Sciatic nerve (tissue), 2 donors: ENCODE measurements at places on chromosomes 5 and 9.
A peak's percentile ranks its signal among the peaks of the same experiment; 100 is the strongest.

DNA sequence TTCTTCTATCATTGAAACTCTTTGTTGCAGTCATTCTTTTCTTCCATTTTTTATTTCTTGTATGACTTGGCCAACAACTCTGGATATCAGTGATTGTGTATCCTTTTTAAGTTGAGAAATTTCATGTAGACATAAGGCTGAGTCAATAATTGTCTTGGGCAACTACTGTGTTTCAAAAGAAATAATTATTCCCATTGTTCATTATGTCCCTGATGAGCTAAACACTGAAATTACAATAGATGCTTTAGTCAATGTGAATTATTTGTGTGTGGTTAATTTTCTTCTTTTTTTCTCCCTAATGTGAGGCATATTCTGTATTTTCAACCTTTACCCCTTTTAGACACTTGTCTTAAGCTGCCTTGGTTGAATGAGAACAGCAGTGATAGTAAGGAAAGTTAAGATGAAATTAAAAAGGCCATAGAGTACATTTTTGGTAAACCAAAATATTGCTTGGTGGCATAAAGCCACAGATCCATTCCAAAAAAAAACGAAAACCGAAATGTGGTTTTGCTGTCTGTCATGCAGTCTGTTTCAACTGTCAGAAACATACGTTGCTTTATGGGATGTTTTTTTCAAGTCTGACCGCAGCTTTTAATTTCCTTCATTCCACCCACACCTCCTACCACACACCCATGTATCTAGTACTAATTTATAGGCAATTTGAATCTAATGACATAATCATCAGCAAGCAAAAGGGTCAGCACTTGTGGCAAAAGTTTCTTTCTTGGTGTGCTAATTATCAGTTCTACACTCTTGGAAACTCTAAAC is 21.1 kb downstream of the TLE4 start:
- no peak for DNase-seq

GRCh38 chr9:2377117-2377516 is 244.5 kb upstream of the VLDLR start:
- DNase-seq: no peak

DNA sequence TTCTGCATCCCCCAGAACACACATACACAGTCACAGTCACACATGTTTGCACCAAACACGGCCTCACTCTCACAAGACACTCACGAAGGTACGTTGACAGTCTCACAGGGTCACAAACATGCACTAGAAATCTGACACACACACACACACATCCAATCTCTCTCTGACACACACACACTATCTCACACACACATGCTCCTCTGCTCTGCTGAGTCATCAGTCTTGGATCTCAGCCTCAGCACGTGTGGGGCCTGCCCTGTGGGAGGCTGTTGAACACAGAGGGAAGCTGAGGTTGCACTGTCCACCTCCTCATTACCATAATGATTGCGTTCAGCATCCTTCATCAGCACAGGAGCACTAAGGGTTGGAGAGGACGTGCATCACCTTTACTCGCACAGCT is 188.8 kb downstream of the MTRR start:
- no peak for DNase-seq

DNA sequence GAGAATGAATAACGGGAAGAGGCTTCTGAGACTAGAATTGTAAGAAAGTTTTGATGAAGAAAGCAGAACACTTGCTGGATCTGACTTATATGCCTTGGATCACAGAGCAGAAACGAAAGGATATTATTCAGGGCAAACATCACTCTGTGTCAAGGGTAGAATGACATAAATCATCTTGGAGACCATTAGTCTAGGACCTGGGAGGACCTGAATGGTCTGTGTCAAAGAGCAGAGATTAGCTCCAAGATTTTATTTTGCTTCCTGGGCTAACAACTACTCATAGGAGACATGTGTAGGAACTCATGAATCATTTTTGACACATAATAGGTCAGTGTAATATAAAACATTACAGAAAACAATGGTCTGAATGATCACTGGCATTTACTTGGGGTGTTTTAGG is 417.9 kb downstream of the SLCO4C1 start:
- DNase-seq: no peak

GRCh38 chr9:123866497-123866896 is 63.4 kb downstream of the DENND1A start:
- no peak for DNase-seq

GRCh38 chr5:138975098-138975847 is 100.1 kb upstream of the LRRTM2 start:
- peak; percentile 75 for DNase-seq

DNA sequence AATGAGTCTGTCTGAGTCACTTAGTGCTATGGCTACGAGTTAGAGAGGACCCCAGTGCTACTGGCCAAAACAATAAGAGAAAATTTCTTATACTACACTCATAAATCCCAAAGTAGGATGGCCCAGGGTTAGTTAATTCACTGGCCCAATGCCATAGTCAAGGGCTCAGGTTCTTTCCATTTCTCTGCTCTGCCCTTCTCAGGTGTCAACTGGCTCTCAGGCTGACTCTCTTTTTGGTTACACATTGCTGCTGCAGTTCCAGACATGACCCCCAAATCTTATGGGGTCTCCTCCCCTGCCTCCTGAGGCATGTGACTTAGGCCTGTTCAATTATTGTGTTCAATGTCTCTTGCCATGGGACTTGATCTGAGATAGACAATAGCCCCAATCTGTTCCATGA is 70.4 kb downstream of the ARHGEF37 start:
- DNase-seq: no peak

- no peak for DNase-seq
Measured at GRCh38 chr9:99955606-99956005, 49.2 kb downstream of the STX17 start.

DNA sequence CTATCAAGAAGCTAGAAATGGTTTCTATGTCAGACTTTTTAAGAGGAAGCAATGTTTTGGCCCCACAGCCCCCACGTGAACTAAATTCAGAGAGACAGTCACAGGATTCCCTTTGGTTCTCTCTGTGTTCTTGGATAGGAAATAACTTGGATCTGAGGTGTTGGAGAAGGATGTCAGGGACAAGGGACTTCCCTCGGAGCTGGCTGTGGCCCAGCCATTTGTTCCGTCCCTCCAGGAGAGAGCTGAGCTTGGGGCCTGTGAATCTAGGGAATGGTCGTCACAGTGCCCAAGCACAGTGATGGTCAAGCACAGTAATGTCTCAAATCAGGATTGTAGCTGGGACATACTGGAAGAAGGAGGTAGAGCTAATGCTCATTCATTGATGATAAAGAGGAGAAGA is 2.0 kb downstream of the C7 start:
- DNase-seq: no peak

GRCh38 chr5:141742866-141743851 is 61.1 kb upstream of the ARAP3 start:
- no peak for DNase-seq

DNA sequence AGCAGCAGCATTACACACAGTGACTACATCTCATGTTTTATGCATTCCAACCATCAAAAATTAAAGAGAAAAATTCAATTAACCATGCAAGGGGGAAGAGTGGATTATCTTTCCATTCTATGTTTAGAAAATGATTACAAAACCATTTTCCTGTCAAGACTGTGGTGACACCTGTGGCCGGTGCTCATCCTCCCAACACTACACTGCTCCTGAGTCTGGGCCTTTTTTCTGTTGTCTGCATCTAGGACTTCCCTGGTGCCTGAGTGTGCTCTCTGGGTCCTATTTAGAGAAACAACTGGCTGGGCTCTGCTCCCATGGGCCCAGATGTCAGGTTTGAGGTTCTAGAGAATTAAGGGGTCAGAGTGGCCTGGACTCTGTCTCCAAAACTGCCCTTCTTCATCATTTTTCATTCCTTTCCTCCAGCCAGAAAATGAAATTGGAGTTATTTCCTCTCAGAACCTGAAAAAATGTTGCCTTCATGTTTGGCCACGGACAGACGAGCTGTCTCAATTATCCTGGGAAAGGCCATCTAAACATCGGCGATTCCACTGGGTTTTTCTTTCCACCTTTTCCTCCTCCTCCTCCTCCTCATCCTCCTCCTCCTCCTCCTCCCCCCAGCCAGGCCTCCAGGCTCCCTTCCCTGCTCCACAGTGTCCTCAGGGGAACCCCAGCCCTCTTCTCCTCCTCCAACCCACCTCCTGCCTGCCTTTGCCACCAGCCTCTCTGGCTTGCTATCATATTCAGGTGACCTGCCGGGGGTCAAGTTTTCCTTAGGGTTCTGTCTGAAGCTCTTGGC is 11.4 kb upstream of the ARSI start:
- DNase-seq: no peak

- no peak for DNase-seq
Measured at GRCh38 chr5:58754250-58754649, 171.4 kb downstream of the RAB3C start.

- no peak for DNase-seq
Measured at GRCh38 chr5:134506054-134507039, 19.1 kb upstream of the JADE2 start.

DNA sequence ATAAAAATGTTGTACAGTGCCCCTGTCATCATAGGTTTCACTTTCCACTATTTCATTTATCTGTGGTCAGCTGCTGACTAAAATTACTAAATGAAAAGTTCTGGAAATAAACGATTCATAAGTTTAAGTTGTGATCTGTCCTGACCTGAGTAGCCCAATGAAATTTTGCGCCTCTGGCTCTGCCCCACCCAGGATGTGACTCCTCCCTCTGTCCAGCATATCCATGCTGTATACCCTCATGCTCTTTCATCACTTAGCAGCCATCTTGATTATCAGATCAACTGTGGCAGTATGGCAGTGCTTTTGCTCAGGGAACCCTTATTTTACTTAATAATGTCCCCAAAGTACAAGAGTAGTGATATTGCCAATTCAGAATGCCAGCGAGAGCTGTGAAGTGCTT is 97.3 kb downstream of the STARD4 start:
- DNase-seq: no peak

DNA sequence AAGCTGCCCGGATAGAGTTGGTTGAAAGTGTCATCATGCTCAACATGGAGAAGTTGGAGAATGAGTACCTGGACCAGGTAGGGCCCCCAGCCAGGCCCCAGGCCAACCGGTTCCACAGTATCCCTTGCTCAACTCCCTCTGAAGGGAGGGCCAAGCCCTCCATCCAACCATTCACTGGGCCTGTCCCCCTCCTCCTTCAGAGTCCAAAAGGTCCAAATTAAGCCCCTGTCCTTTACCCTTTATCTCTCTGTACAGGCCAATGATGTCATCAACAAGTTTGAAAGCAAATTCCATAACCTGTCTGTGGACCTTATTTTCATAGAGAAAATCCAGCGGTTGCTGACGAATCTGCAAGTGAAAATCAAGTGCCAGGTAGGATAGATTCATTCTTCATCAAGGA is 47.2 kb downstream of the CCDC180 start:
- DNase-seq: no peak

DNA sequence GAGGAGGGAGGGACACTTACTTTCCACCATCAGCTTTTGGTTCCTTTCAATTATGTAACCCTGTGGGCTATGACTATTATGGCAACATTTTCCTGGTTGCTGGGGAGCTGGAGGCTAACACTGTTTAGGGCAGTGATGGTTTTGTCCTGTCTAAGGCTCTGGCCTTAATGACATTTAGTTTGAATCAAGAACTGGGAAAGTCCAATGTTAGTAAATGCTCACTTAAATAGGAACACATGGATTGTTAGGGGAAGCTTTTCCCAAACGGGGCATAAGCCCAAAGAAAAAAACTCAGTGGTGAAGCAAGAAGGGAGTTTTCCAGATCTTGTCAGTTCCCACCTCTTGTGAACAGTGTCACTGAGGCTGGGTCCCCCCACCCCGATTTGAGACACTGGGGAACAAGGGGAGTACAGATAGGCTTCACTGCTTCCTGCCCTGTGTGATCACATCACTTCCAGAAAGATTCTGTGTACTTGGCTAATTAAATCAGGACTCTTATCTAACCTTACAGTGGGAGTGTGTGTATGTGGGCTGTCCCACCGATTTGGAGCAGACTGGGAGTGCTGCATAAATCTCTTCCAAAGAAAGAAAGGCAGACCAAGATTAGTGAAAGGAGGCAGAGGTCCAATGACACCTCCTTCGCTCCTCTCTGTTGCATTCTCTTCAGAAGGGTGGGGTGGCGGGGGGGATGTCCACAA is 206.4 kb downstream of the PTTG1 start:
- no peak for DNase-seq

DNA sequence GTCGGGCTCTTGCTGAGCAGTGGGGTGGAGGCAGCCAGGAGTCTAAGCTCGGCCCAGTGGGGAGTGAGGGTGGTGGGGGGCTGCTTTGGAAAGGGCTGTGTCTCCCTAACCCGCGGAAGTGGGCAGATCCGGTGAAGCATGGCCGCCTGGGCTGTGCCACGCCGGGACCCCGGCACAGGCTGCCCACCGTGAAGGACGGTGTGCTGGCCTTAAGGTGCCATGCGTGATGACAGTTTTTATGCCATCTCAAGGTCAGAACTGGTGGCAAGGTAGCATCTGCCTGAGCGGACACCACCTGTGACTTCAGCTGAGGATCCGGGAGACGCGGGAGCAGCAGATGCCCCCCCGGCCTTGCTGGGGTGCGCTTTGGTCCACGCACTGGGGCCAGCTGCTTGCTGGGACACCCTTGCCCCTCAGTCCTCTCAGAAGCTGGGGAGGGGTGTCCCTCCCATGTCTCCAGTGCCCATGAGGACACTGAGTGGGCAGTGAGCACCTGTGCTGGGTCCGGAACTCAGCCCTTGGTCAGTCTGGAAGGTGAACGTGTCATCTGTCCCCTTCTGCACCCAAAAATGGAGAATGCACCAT is 53.9 kb downstream of the AHRR start:
- peak; percentile 49 for DNase-seq

DNA sequence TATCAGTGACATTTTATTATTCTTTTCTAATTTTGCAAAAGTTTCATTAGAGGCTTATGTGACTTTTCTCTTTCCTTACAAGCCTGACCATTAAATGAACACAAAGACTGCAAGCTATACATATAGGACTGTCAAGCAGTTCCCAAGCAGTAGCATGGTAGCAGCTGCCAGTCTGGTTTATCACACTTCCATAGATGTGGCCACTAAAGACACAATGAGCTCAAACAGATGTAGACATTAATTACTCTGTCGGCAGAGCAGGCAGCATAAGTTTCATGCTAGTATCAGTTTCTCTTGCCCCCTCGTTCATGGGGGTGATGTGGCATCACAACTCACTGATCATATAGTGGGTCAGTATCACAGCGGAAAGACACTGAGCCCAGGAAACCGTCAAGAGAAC is 89.5 kb downstream of the CDH10 start:
- no peak for DNase-seq
